NCI-H1694 (cell line): ENCODE measurements at places on chromosomes 6 and 20.
A peak's percentile ranks its signal among the peaks of the same experiment; 100 is the strongest.

DNA sequence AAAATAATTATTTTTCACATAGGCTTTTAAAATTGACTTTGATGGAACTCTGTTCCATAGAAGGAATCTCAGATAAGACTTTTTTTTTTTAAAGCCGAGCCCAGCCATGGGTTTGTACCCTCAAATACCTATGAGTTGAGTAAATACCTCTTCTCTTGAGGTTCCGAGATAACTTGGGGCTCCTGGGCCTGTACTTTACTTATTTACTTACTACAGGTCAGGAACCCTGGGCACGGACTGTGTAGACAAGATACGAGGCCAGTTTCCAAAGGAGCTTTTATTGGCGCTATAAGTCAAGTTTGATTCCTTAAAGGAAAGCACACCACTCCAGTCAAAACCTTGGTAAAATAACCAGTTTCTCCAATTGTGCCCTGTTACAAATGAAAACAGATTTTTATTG is 7.5 kb downstream of the AFG1L start:
- DNase-seq: no peak

GRCh38 chr6:70651326-70651905 is 16.3 kb upstream of the SMAP1 start:
- DNase-seq: no peak

DNA sequence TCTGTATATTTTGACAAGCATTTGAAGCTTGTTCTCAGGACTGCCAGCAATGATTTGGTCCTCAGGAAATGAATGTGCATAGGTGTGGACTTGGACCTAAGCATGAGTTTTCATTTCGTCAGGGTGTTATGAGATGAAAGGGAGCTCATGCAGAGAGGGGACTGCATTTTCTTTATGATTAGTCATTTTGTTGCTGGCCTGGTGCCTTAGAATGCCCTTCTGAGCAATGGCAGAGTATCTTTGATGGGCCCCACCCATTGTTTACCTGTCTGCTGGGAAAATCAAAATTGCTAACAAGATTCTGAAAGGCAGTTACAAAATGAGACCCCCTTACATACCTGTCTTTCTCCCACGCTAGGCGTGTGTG is 51.5 kb upstream of the MTHFD1L start:
- DNase-seq: no peak

- DNase-seq: no peak
Measured at GRCh38 chr6:129923530-129924250, 62.6 kb upstream of the TMEM244 start.

DNA sequence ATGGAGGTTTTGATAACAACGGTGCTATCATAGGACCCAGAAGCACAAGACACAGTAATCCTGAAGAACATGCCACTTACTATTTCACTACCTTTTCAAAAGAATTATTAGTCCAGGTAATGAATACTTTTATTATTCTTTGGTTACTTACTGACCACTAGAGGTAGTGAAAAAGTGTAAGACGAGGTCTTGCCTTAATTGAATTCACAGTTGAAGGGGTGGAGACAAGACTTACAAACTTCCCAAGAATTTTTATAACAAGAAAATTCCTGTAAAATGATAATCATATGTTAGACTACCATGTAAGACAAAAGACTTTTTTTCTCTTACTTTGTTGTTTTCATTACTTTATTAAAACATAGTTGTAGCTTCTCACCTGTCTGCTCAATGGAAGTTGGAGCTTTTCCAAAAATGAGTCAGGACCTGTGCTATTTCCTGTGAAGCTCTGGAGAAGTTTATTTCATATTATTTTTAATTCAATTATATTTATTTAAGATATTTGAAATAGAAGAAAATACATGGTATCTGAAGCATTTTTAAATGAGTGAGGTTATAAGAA is 52.4 kb downstream of the DOP1A start:
- no peak for DNase-seq

- DNase-seq: no peak
Measured at GRCh38 chr6:11085758-11086435, 7.7 kb upstream of the SMIM13 start.

GRCh38 chr6:54010340-54011276 is 100.6 kb upstream of the MLIP start:
- no peak for DNase-seq

DNA sequence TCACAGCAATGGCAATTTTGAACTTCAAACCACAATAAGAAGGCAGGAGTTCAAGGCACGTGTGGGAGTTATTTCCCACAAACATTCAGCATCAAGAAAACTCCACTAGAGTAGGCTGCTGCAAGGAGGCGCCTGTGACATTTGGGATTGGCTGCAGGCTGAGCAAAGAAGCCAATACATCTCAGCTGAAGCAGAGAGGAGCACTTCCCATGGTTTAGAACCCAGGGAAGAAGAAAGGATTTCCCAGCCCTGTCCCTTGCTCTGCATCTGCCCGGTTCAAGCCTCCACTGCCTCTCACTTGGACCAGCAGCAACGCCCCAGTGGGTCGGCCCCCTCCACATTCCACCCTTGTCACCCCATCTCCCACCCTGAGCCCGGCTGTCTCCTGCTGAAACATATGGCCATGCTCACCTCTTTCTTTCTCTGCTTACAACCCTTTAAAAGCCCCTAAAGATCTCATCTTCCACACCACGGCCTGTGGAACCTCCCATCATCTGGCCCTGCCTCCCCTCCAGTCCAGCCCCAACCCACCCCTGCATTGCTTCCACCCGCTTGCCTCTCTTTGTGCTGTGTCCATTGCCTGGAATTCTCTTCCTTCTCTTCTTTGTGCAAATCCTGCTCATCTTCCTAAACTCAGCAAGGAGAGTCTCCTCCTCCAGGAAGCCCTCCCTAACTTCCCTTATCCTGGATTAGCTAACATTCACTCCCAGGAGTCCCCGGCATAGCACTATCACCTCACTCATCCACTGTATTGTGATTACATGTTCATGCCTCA is 128.3 kb downstream of the ANKRD60 start:
- no peak for DNase-seq

- no peak for DNase-seq
Measured at GRCh38 chr6:20202324-20202658, 10.0 kb downstream of the MBOAT1 start.

DNA sequence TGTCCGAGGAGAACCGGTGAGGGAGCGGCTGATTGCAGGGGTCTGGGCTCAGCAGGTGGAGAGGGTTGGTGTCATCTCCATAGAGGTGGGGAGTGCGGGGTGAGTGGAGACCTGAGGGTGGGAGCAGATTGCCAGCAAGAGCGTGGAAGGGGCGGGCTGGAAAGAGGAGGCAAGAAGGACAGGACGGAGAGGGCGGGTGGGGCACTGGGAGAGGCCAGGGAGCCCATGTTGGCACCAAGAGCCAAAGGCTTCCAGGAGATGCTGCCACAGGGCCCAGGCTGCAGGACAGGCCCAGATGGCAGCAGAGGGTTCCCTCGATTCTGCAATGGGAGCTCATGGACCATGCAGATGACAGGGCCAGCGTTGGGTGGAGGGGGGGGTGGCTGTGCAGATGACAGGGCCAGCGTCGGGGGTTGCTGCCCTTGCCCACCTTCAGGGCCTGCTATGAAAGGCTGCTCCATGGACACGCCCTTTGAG is 105.4 kb downstream of the TMEM242 start:
- DNase-seq: no peak

DNA sequence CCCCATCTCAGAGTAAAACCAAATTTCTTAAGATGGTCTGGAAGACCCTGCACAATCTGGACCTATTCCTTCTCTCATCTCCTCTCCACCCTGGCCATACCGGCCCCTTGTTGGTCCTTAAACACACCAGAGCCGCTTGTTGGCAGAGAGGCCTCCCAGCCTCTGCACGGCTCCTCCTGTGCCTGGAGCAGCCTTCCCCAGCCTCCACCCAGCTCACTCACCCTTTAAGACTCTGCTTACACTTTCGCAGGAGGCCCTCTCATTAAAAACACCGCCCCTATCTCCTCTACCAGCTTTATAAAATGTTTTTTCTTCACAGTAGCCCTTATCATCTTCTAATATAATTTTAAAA is 49.8 kb downstream of the BANF2 start:
- DNase-seq: no peak

DNA sequence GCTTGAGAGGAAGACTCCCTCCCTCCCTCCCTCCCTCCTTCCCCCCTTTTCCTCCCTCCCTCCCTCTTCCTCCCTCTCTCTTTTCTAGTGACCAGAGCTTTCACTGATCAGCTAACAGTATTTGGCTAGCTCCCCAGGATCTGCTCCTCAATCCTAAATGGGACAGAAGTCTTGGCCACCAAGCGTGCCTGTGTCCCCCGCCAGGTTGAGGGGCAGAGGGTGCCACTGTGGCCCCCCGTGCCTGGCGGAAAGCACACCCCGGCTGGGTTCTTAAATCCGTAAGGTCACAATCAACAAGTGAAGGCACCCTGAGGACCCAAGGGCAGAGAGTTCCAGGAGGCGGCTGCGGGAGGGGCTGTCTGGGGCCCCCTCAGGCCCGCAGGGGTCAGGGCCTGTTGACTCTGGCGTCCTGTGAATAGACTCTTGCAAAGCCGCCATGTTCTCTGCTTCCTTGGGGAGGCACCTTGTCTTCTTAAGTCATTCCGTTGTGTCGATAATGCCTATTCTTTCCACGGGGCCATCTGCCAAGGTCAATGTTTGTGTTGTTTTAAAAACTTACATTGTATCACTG is 38.9 kb upstream of the STX16 start:
- no peak for DNase-seq

GRCh38 chr20:24966317-24967012 is 17.4 kb downstream of the CST7 start:
- peak; percentile 1 for DNase-seq

DNA sequence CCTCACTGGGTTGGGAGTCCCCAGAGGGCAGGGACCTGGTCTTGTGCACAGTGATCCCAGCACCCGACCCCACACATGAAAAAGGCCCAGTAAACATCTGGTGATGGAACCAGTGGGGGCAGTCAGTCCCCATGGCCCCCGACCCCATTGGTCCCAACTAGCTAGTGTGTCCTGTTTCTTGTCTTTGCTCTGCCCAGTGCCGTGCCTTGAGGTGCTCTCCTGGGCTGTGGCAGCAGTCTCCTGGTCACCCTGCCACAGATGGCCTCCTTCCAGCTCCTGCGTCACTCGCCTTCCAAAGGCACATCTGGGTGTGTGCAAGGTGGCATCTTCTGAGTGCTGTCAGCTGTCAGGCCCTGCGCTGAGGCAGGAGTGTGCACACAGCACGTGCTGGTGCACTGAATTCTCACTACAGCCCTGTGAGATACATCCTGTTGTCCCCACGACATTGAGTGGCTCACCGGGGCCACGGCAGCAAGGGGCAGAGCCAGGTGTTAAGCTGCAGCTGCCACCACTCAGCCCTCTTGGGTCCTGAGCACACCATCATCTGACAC is 3.9 kb downstream of the NPEPL1 start:
- no peak for DNase-seq

GRCh38 chr6:168885751-168886742 is 367.6 kb downstream of the THBS2 start:
- DNase-seq: no peak

DNA sequence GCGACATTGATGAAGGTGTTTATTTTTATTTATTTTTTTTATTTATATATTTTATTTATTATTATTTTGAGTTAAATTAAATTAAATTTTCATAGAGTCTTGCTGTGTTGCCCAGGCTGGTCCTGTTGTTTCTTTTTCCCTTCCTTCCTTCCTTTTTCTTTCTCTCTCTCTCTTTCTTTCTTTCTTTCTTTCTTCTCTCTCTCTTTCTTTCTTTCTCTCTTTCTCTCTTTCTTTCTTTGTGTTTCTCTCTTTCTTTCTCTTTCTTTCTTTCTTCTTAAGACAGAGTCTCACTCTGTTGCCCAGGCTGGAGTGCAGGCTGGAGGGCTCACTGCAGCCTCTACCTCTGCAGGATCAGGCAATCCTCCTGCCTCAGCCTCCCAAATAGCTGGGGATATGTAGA is 84.7 kb upstream of the AKAP12 start:
- DNase-seq: no peak

DNA sequence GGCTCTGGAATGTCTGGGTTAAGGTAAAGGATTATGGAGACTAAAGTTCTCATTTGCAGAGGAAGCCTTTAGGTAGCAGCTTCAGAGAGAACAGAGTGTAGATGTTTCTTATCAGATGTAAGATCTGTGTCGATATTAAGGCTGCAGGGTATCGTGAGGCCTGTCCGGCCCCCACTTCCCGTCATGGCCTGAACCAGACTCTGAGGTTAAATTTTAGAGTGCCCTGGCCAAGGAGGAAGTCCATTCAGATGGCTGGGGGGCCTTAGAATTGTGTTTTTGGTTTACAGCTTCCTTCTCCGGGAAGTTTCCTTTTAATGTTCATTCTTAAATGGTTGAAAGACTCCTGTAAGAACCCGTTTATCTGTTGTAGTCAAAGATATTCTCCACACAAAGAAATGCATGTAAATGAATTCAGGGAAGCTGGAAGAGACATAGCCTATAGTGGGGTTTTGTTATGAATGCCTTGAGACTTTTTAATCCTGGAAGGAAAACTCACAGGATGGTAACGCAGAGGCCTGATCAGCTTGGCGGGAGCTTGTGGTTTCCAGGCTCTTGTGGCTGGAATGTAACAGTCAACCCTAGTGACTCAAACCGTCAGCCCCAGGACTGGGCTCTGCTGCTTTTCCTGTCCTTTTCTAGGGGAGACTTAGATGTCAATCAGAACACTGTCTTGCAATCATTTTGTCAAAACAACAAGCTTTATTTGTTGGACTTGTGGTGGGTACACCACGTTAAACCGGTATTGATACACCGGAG is 34.7 kb downstream of the KIF25 start:
- DNase-seq: no peak

- DNase-seq: no peak
Measured at GRCh38 chr6:108850669-108851465, 2.6 kb downstream of the ARMC2 start.

- DNase-seq: no peak
Measured at GRCh38 chr6:105164418-105164817, 15.4 kb downstream of the POPDC3 start.

- no peak for DNase-seq
Measured at GRCh38 chr20:45835329-45835765, 1.7 kb downstream of the SNX21 start.

DNA sequence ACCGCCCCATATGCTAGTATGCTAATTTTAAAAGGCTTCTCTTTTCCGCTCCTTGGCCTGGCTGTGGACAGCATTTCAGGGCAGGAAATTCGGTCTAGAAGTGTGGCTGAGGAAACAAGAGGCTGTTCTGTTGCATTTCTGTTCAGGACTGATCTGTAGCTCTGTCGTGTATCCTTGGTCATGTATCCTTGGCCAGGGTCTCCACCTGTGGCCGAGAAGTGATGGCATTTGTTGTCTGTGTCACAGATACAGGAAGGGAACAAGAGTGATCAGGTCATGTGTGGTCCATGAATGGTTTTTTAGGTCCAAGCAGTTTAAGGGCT is 300.5 kb upstream of the SUPT3H start:
- no peak for DNase-seq

GRCh38 chr20:57907131-57908000 is 197.6 kb upstream of the PMEPA1 start:
- DNase-seq: no peak

- no peak for DNase-seq
Measured at GRCh38 chr20:41655962-41656618, 37.9 kb upstream of the CHD6 start.

GRCh38 chr20:8232332-8232731 is 100.3 kb downstream of the PLCB1 start:
- no peak for DNase-seq

DNA sequence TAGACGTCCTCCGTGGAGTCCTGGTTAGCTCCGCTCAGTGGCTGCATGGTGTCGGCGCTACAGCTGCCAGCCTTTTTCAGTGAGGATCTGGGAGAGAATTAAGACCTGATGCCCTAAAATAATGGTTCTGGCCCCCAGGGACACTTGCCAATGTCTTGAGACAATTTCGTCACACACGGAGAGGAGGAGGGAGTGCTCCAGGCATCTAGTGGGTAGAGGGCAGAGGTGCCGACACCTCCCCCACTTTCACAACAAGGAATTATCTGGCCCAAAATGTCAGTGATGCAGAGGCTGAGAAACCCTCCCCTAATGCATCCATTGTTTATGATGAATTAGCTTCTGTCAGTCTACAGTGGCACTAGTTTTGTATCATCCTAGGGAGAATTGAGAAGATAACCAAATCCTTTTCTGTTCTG is 24.4 kb downstream of the TMEM181 start:
- DNase-seq: no peak
